ENCODE measurements at places on chromosomes 16 and 17.
A peak's percentile ranks its signal among the peaks of the same experiment; 100 is the strongest.

DNA sequence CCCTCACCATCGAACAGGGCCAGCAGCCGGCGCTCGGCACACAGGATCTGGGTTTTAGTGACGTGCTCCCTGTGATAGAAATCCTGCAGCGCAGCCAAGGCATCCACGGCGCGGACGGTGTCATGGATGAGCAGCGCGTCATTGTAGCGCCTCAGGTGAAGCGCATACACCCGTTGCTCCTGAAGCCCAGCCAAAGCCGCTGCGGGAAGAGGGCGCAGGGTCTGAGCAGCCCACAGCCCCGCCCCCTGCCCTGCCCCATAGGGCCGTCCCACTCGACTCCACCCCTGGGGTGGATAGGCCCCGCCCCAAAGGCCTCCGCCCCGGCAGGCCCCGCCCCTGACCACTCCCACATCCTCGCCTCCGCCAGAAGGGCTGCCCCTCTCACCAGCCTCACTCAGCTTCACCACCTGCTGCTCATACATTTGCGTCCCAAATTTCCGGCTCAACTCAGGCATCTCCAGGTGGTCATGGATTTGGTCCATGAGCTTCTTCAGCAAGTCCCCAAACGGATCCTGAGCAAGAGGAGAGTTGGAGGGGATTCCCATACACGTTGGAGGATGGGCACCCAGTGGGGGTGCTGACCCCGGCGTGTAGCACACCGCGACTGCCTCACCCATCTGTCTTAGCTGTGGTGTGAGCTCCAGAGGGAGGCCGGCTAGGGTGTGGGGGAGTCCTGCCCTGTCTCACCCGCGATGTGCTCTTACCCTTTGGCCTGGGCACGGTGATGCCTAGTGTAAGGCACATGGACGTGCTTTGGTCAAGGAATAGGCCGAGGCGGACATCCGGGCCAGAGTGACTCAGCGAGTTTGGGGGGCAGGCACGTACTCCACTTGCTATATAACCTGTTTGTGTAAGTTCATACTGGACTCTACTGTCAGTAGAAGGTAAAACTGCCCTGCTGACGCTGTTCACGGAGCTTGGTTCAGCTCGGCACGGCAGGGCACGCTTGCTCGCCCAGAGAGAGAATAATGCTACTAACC is 4.6 kb downstream of the DHX58 start:
- peak; percentile 88 for DNase-seq

- DNase-seq: no peak
Observed at GRCh38 chr16:47069313-47069712, 74.4 kb downstream of the NETO2 start.

DNA sequence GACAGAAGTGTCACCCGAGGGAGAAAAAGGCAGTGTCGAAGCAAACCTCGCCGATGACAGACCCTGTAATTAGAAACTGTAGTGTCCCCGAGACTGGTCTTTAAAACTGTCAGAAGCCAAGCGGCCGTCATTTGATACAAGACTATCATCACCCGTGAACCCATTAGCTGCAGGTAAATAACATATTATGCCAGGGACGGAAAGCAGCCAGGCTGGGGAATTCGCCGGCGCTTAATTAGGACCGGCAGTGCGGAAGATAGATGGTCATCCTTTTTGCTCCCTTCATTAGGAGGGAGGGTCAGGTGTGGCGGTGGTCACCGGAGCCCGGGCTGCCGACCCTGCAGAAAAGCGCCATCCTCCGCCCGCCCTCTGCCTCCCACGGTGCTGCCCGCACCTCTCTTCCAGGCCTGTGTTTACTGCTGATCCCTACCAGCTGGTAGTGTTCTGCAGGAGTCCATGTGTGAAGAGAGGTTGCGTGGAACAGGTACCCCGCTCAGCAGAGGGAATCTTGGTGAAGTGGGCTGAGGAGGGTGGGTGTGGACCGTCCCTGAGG is 109.4 kb upstream of the GSE1 start:
- DNase-seq: no peak

DNA sequence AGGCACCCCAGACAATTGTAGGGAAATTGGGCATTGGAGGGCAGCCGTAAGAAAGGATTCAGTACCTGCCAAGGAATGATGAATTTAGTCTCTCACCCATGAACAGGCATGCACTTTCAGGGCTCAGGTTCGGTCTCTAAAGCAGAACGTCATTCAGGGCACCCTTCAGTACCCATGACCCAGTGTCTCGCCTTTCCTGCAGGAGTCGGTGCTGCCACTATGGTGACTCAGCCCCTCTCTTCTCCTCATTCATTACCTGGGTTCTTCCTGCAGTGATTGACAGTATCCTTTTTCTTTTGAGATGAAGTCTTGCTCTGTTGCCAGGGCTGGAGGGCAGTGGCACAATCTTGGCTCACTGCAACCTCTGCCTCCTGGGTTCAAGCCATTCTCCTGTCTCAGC is 8.4 kb downstream of the SOST start:
- no peak for DNase-seq

DNA sequence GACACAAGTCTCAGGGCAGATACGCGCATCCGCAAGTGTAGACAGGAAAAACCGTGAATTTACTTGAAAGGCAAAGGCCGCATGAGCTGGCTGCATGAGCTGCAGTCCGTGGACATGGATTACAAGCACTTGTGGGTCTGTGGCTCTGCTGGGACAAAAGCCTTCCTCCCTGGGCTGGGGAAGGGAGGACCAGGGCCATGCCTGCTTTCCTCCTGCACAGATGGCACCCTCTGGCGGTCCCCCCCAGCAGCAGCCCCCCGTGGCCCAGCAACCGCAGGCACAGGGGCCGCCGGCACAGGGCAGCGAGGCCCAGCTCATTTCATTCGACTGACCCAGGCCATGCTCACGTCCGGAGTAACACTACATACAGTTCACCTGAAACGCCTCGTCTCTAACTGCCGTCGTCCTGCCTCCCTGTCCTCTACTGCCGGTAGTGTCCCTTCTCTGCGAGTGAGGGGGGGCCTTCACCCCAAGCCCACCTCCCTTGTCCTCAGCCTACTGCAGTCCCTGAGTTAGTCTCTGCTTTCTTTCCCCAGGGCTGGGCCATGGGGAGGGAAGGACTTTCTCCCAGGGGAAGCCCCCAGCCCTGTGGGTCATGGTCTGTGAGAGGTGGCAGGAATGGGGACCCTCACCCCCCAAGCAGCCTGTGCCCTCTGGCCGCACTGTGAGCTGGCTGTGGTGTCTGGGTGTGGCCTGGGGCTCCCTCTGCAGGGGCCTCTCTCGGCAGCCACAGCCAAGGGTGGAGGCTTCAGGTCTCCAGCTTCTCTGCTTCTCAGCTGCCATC is 1.7 kb upstream of the MRPL12 start:
- DNase-seq: no peak

GRCh38 chr16:5466551-5466950 is 369.0 kb upstream of the EEF2KMT start:
- no peak for DNase-seq

GRCh38 chr16:54125751-54126655 is 160.6 kb downstream of the IRX3 start:
- DNase-seq: no peak

- DNase-seq: no peak
Observed at GRCh38 chr17:48180842-48181629, 73.5 kb downstream of the SNX11 start.
